Activated CD4-positive, alpha-beta T cell treated with anti-CD3 and anti-CD28 coated beads for 48 hours (primary cell): ENCODE measurements at places on chromosomes 4 and X.

GRCh38 chr4:804804-805203, 21.1 kb downstream of the CPLX1 start:
- DNase-seq, result no peak

GRCh38 chr4:169604131-169604900, 8.1 kb downstream of the NEK1 start:
- peak; percentile 22 for DNase-seq

DNA sequence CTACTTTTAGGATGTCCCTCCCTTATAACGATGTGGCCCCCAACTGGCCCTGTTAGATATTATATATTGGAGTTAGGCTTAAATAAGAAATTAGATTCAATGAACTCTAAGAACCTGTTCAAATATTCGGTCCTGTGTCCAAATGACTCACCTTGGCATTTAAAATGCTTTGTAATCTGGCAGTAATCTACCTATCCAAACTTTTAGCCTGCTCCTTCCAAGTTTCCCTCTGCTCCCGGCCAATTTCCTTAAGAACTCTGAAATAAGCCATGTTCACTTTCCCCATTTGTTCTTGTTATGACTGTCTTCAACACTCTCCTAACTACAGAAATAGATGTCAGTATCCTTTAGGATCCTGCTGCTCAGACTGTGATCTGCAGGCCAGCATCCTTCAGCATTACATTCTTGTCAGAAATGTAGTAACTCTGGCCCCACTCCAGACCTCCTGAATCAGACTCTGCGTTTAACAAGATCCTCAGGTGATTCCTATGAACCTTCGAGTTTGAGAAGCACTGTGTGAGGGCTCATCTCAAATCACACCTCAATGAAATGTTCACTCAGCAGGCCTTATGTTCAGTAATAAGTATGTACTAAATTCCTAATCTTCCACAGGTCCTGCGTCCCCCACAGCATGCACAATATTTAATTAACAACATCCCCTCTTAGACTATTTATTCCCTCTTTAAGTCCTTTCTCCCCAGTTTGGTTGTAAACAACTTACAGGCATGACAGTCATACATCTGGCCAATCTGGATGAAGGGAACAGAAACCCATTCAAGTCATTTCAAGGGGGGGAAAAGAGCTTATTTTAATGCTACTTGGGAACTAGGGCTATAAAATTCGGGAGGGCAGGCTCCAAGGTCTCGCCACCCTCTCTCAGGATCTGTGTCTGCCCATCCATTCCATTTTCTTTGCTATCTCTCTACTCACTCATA, 3.0 kb downstream of the ATP8A1 start:
- no peak for DNase-seq

DNA sequence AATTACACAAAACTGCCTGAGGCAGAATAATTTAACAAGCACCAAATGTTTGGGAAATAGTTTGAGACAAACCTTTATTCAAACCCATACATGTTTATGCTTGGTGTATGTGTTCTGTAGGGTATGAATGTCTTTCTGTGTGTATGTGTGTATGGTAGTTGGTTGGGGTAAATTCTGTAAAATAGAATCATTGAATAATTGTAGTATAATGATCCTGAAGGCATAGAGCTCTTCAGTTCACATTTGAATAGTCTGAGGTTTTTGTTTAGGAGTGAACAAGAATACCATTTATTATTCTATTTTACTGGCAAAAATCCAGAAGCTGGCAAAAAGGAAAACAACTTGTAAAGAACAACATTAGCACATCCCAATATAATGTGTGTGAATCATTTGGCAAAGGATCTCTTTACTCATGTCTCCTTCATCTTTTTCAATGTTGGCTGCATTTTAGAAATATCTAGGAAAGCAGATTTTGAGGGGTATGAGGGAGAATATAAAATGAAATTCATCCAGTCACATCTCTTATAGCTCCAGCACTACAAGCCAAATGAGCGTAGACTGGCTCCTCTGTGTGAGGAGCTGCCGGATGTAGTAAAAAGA, 360.0 kb downstream of the CHIC1 start:
- DNase-seq, result no peak

DNA sequence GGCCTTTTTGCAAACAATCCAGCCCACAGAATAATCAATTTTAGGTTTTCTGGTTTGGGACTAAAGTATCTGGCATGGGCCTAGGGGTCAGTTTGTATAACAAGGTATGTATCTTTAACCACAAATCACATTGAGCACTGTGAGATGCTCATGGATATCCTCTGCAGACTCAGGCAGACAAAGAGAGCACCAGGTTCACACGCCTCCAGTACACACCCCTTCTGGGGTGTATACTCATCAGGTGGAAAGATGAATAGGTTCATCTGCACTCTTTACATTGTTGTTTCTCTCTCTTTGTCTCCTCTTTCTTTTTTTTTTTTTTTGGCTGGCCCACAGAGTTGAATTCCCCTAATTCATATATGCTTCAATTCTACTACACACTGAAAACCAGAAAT, 21.1 kb downstream of the TEC start:
- DNase-seq, result no peak

DNA sequence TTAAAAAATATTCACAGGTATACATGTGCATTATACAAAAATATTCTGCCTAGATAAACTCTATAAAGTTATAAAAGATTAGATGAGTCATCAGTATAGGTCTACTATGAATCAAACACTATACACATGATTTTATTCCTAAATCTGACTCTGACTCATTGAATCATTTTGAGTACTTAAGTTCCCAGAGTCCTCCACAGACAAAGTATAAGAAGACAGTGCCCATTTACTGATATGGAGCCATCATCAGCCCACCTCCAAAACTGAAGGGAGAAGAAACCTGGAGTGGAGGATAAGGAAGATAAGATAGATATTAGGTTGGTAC, 28.7 kb upstream of the ANTXR2 start:
- DNase-seq, result no peak

GRCh38 chr4:120798570-120798969, 124.0 kb downstream of the PRDM5 start:
- no peak for DNase-seq

- DNase-seq, result no peak
Observed at GRCh38 chr4:55637272-55637820, 1.2 kb upstream of the NMU start.

GRCh38 chr4:73311428-73311827, 52.8 kb upstream of the ANKRD17 start:
- DNase-seq, result no peak

DNA sequence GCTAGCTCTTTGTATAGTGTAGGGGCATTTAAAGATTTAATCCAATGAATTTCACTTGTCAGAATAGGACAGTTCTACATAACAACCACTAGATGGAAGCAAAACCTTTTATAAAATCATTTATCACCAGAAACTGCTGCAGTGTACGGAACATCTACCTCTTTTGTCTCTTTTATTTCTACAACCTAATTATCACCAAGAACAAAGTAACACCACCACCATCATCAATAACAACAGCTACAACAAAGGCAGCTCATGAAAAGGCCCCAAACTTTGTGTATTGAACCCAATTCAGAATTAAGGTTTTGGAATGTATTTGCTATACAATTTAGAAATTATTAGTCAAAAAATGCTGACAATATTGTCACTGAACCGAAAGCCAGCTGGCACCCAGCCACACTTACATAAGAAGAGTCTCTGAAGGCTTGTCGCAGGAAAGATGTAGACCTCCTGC, 260.9 kb upstream of the RPS6KA3 start:
- no peak for DNase-seq

GRCh38 chr4:137949746-137950145, 292.4 kb downstream of the SLC7A11 start:
- no peak for DNase-seq

GRCh38 chr4:85084371-85085094, 118.0 kb upstream of the WDFY3 start:
- peak; percentile 10 for DNase-seq

GRCh38 chr4:113446019-113446418, 315.5 kb downstream of the CAMK2D start:
- peak; percentile 35 for DNase-seq

DNA sequence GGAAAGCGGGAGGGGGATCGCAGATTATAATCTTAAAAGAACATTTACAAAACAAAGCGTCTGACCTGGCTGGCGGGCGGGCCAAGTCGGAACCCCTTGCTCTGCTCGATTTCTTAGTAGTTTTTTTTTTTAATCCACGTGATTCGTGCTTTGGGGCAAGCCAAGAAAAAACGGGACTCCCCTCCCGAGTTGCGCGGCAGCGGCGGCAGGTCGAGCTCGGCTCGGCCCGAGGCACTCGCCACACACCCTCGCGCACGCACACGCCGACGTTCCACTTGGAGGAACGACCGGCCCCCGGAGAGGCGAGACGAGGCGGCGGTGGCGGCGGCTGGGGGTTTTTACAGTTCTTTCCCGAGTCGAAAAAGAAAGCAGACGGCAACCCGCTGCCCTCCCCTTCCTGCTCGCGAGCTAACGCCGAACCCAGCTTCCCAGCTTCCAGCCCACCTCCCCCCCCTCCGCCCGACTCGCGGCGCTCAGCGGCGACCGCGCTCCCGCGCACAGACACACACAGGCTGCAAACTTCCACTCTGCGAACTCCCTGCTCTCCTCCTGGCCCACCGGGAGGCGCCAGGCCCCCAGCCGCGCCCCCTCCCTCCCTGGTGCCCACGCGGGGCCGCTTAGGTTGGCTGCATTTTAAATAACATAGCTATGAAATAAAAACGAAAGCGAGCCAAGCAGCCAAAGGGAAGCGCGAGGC, 1.2 kb downstream of the BCOR start:
- DNase-seq, result peak; percentile 71

DNA sequence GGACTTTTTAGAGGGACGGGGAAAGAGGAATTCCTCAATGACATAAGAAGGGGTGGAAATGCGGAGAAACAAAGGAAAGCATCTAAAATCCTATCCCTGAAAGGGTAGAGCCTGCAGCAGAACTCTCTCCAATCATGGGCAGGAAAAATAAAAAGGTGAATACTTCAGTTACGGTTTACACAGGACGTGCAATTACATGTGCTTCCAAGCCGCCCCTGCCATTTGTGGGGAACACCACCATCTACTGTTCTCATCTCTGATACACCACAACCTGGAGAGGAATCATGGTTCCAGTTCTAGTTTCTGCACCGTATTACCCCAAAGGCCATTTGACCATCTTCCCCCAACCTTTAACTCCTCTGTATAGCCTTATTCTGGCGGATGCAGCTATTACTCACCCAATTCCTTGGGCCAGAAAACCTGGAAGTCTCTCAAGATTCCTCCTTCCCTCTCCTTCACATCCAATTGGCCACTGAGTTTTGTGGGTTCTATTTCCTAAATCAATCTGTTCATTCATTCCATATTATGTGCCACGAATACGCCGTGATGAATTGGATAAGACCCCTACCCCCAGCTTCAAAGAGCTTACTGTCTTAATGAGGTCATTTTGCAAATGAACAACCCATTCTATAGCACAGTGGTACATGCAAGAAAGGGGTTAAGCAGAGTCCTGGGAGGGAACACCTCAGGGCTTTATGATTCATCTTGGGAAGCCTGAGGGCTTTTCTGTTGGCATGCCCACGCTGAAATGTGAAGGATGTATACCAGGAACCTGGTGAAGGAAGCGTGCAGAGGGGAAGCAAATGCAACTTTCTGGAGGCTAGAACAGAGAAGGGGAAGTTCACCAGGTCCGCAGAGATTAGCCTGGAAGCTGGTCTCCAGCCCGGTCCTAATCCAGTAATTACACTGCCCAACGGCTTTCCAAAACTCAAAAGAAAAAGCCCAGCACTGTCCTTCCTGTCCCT, 1.4 kb upstream of the MSL3 start:
- no peak for DNase-seq

GRCh38 chr4:30443289-30443688, 276.9 kb upstream of the PCDH7 start:
- no peak for DNase-seq

DNA sequence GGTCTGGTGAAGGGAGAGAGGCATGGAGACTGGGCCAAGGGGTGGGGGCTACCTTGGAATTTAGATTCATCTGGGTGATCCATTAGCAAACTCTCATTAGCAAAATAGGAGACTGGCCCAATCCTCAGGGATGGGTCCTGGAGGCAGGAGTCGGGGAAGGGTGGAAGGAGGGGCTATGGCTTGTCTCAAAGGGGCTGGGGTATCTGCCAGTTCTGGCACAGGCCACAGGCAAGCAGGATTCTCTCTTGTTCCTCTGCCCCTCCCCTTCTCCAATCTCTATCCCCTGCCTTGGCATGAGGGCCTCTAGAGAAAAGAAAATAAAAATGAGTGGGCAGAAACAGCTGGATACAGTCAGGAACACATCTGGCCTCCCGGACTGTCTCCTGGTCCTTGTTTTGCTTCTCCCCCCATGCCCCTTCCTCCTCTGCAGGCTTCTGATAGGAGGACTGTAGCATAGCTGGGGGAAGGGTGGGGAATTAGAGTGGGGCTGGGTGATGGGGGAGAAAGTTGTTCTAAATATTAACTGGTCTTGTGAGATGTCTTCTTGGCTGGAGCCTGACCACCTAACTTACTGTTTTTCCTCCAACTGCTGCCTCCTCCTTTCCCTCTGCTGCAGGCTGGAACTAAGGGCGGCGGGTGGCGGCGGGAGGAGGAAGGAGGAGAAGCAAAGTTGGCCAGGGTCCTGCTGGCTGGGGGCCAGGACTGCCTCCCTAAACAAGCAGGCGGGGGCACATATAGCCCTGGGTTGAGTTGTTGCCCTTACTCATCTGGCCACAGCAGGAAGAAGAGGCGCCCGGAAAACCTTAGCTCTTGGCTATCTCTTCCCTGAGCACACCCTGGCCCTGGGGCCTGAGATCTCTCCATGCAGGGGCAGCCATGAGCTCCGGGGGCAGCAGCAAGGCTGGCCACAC, 53.3 kb upstream of the LAS1L start:
- DNase-seq, result no peak

DNA sequence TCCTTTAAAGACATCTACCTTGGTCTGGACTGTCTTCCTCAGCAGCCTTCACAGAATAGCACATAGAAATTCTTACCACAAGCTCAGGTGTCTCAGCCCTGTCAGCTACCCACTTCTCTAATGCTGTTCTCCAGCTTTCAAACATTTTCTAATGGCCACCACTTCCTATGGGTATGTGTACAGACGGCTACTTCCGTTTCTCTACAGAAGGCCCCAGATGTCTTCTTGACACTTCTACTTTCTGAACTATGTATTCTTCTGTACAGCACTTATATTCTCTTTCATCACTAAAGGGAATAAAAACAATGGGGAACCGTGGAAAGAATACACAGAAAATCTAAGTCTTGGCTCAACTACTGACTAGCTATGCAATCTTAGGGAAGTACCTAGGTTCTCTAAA, 13.3 kb downstream of the OPHN1 start:
- DNase-seq, result no peak

DNA sequence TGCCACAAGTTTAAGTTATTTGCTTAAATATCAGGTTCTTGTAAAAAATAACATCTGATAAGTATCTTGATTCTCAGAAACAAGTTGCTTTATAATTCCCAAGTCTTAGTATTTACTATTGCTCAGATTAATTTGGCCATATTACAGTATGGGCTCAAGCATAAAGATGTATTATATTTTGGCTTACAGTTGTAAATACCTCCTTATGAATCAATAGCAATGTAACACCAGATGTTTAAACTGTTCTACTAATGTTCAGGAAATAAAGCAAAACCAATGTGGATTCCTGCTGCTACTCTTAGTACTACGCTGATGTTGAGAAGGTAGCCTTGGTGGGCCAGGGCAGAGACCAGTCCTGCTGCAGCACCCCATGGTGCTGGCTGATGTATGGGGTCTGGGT, 102.7 kb downstream of the MGST2 start:
- DNase-seq, result no peak
